NCI-H460 (cell line): ENCODE measurements at places on chromosomes 13 and 19.

GRCh38 chr19:14048443-14049153, 13.3 kb downstream of the PALM3 start:
- peak; percentile 17 for DNase-seq

- DNase-seq, result no peak
Measured at GRCh38 chr19:46721269-46722003, 4.5 kb upstream of the PRKD2 start.

DNA sequence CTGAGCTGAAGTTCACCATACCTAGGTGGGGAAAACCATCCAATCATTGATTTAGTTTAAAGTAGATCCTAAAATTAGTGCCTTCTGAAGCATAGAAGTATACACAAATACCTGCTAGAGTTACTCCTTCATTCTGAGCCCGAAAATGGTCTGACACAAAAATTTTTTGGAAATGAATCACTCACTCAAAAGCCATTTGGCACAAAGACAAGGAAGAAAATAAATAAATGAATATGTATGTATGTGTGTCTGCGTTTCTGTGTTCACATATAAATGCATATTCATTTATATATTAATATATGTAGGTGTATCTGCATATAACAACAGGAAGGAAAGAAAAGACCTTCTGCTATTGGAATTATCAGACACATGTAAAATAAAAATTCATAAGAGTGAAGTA, 614.4 kb upstream of the PCDH9 start:
- no peak for DNase-seq

DNA sequence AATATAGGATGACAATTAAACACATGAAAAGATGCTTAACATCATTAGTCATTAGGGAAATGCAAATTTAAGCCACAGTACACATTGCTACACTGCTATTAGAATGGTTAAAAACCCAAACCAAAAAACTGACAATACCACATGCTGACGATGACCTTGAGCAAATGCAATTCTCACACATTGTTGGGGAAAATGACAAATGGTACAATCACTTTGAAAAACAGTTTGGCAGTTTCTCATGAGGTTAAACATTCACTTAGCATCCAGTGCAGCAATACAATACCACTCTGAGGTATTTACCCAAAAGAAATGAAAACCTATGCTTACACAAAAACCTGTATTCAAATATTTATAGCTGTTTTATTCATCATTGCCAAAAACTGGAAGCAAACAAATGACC, 11.3 kb downstream of the FLT3 start:
- DNase-seq, result no peak

GRCh38 chr13:110662091-110662490, 43.8 kb downstream of the CARS2 start:
- DNase-seq, result no peak

GRCh38 chr19:13181747-13182388, 31.7 kb downstream of the IER2 start:
- DNase-seq, result no peak

DNA sequence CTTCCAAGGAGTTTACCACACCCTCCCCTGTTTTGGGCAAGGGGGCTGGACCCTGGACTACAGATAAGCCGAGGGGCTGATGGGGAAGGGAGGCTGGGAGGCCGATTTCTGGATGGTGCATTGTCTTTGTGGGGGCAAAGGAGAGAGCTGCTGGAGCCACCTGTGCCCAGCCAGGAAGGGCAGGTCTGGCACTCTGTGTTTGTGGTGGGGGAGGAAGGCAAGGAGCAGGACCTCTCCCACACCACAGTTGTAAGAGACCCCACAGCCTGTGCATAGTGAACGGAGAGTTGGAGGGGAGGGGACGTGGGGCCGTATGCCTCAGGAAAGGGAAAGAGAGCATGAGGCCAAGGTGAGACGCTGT, 16.0 kb upstream of the PRR19 start:
- DNase-seq, result no peak

DNA sequence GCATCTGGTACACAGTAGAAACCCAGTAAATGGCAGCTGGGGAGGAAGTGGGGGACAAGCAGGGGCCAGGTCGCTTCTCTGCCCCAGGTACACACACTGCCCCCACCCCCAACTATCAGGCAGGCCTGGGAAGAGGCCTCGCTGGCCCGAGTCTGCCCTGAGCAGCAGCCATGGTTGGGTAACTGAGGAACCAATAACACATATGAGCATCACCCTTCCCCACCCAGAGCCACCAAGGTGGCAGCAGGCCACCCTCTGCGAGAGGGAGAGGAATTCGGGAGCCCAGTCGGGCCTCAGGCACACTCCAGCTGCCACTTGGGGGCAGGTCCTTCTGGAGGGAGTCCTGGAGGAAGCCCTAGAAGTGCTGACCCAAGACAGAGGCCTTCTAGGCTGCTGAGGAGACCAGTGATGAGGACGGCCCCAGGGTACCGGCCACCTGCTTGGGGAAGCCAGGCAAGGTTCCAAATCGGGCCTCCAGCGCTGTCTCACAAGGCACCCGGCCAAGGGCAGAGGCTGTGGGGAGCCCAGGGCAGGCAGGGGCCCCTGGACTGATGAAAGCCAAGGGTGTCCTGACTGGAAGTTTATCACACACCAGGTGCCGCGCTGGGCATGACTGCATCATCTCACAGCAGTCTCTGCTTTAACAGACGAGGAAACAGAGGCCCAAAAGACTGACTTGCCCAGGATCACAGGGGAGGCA, 14.0 kb upstream of the KPTN start:
- no peak for DNase-seq

DNA sequence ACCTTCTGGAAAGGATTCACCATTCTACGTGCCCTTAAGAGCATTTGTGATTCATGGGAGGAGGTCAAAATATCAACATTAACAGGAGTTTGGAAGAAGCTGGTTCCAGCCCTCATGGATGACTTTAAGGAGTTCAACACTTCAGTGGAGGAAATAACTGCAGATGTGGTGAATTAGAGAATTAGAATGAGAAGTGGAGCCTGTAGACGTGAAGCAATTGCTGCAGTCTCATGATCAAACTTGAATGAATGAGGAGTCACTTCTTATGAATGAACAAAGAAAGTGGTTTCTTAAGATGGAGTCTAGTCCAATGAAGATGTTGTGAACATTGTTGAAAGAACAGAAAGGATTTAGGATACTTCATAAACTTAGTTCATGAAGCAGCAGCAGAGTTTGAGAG, 129.1 kb downstream of the TNFRSF19 start:
- DNase-seq, result no peak

- no peak for DNase-seq
Measured at GRCh38 chr13:93450191-93450621, 223.6 kb downstream of the GPC6 start.

GRCh38 chr13:91661692-91662490, 263.5 kb downstream of the GPC5 start:
- DNase-seq, result no peak

- no peak for DNase-seq
Measured at GRCh38 chr13:29817604-29818378, 32.6 kb downstream of the UBL3 start.

DNA sequence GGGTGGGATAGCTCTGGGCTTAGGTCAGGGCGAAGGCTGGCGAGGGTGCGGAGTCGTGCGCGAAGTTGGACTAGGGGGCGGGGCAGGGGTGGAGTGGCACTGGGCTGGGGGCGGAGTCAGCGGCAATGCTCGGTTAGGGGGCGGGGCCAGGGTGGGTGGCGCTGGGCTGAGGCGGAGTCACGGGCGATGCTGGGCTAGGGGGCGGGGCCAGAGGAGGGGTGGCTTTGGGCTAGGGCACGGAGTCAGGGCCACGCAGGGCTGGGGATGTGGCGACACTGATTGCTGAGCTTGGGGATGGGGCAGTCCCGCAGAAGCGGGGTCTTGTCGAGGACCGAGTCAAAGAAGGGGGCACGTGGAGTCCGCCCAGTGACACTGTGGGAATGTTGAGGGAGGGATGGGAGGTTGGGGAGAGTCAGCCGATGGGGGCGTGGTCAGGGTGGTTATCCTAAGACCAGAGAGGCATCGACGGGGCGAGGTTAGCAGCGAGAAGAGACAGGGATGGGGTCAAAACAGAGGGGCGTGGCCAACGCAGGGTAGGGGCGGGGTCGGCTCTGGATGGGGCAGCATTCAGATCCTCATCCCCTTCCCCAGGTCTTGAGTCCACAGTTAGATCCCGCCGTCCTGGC, 8.7 kb downstream of the HOMER3 start:
- peak; percentile 62 for DNase-seq
